ENCODE measurements at places on chromosomes 1 and 21.

GRCh38 chr1:42209526-42210251, 45.1 kb upstream of the GUCA2A start:
- DNase-seq = no peak

DNA sequence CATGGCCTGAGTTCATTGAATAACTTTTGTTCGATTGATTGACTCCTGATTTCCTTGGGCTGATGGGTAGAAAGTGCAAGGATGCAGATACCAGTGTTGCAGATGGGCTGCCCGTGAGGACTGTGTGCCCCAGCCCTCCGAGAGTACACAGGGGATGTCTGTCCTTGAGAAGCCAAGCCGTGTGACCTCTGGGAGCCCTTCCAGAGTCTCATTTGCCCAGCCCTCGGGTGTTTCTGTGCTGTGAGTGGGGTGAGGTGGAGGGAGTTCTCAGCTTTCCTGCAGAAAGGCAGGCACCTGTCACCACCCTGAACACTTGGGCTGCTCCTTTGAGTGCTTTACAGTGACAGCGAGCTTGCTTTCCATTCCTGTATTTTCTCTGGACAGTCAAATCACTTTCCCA, 96.4 kb upstream of the CACNA1E start:
- DNase-seq = no peak

GRCh38 chr21:16084776-16085364, 355.1 kb downstream of the USP25 start:
- DNase-seq = no peak

GRCh38 chr1:96772349-96772748, 50.8 kb downstream of the PTBP2 start:
- DNase-seq = no peak

DNA sequence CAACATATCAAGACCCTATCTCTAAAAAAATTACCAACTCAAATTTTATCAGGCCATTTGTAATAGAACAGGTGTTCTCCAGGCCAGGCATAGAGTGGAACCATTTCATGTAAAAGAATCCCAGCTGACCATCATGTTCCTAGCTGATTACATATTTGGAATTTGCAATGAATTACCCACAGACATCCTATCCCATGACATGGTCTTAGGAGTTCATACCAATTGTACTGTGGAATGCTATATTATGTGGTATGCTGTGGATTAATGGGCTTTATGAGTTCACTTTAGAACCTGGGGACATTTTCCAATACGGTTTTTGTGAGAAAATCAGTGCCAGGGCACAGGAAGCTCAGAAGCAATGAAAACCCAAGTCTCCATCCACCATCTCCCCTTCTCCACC, 110.3 kb downstream of the ZNF281 start:
- no peak for DNase-seq

- DNase-seq = peak; percentile 79
Measured at GRCh38 chr21:43975469-43976098, 36.5 kb upstream of the TRAPPC10 start.

DNA sequence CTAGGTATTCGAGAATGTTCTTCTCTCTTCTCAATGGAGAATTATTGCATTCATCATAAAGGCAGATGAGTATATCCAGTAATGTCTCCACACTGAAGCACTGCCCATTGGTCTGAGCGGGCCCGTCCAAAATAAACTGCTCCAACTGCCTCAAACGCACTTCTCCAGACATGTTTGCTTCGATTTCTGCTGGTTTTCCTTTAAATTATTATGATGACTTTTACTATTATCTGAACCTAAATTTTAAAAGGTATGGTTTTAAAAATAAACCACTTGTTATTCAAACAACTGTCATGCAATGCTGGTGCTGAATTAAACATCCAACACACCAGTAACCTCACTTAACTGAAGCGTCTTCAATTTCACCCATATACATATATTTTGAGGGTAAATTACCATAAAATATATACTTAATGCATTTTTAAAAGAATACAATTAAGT, 1.3 kb downstream of the CDC42BPA start:
- DNase-seq = no peak

GRCh38 chr1:55611123-55611522, 396.0 kb upstream of the USP24 start:
- no peak for DNase-seq

GRCh38 chr21:31136891-31137290, 98.6 kb upstream of the KRTAP19-8 start:
- DNase-seq = no peak

DNA sequence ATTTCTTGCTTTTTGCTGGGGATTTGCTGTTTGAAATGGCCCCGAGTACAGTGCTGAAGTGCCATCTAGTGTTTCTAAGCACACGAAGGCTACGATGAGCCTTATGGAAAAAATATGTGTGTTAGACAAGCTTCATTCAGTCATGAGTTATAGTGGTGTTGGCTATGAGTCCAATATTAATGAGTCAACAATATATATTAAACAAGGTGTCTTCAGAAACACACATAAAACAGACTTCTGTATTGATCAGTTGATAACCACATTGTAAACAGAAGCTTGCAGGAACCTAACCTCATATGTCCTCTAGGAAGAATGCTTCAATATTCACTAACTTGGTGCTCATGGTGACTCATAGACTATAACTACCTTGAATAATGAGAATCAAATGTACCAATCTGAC, 1.7 kb upstream of the GJB5 start:
- DNase-seq = no peak

GRCh38 chr21:31660259-31660565, 719 bp downstream of the SOD1 start:
- no peak for DNase-seq

DNA sequence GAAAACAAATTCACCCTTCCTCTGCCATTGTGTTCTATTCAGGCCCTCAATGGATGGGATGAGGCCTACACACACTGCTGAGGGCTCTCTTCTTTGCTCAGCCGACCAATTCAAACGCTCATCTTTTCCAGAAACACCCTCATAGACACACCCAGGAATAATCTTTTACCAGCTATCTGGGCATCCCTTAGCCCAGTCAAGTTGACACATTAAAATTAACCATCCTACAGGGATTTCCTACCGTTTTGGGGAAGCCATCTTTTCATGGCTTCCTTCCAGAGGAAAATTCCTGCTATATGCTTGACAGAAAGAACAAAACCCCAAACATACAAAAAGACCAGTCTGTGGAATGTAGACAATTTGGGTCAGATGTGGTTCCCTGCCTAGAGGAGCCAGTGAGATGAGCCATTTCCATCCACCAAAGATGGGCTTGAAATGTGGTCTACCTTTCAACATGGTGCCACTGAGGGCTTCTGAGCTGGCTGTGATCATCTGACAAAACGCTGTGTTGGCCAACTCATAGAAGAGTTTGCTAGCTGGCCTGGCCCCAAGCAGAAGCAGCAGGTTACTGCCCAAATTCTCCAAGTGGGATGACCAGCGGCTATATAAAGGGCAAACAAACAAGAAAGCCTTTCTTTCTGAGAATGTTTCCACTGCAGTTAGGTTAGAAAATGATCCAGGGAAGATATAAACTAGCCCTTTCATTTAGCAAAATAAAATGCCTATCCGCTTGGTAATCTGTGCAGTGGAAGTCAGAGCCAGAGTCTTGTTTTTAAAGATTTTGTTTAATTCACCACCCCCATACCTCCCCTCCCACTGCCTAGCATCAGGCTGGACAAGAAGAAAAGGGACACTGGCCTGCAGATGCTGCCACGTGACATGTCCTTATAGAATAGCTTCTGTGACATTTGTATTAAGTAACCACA, 69.1 kb upstream of the MRPS6 start:
- no peak for DNase-seq

DNA sequence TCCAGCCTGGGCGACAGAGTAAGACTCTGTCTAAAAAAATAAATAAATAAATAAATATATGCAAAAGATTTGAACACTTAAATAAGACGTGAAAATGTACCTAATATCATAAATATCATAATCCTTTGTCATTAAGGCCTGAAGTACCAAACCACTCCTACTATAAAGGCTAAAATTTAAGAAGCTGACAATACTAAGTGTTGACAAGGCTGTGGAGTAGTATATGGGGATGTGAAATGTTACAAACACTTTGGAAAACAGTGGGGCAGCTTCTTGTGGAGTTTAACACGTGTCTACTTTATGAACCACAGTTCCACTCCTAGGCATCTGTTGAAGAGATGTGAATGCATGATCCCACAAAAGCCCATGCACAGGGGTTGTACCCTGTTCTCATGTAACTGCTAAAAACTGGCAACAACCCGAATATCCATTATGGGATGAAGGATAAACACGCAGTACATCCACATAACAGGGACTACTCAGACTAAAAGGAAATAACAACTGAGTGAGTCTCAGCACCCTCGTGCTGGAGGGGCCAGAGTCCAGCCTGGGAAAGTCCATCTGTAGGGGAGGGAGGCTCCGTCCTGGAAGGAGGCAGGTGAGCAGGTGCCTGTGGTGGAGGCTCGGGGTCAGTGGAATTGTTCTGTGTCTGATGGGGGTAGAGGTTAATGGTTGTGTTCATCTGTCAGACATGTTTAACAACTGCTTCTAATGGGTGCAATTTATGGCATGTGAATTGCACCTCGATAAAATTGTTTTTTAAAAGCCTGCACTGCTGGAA, 6.7 kb upstream of the SLC19A1 start:
- no peak for DNase-seq

- no peak for DNase-seq
Measured at GRCh38 chr1:90716552-90717355, at the start of gene BARHL2. Gene BARHL2, minus strand, starts transcription at chr1:90717302. Its CDS starts 107 bp downstream, at chr1:90717195.

DNA sequence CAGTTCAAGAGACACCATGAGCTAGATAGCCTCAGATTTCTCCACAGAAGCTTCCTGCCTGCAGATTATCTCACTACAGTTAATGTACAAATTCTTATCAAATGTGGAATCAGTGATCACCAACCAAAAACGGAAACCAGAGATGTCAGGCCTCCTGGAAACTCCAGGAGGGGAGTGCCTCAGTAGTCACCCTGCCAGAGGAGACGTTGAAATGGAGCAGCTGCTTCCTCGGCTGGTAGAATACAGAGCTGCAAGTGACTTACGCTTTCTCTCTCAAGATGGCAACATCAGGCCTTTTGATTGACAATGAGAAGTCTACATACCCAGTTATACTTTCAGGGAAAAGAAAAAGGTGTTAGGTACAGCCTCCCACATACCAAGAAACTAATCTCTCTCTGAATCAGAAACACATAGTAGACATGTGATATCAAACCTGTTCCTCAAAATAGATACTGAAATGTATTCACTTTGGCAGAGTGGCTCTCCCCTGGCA, 52.2 kb downstream of the ACP6 start:
- no peak for DNase-seq

DNA sequence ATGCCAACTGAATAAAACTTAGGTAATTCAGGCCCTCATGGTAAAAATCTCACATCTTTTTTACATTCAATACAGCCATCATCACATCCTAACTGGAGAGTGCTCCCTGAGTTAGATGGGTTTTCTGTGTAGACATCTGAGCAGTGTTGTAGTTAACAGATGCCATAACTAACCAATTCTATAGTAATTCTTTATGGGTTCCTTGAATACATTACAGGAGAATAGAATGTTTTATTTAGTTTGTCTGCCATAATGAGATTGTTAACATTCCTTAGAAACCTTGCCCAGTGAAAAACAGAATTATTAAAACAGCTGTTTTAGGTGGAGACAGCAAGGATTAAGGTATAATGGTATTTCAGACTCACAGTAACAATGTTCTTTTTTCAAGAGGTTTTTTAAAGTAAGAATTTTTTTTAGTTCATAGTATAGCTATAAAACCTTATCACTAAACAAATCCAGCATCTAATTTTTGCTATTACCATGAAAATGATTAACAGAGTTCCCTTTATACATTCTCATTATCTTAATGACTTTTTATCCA, 95.3 kb downstream of the ATP5PO start:
- DNase-seq = no peak

GRCh38 chr1:156144742-156145141, 8.6 kb upstream of the SEMA4A start:
- no peak for DNase-seq

DNA sequence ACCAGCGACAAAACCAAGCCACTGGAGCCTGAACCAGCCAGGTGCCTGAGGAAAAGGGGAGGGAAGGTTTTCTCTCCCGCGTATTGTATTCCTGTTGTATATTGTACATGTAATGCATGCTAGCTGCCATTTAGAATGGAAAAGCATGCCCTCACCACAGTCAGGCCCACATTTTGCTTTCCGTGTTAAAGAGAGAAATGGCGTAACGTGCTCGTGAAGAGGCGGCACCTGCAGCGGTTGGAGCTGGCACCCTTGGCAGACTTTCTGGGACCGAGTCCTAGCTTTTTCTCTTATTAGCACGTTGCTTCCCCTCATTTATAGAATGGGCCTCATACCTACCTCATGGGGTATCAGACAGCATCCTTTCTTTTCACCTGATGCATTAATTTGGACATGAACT, 135.3 kb upstream of the IRF2BP2 start:
- no peak for DNase-seq

DNA sequence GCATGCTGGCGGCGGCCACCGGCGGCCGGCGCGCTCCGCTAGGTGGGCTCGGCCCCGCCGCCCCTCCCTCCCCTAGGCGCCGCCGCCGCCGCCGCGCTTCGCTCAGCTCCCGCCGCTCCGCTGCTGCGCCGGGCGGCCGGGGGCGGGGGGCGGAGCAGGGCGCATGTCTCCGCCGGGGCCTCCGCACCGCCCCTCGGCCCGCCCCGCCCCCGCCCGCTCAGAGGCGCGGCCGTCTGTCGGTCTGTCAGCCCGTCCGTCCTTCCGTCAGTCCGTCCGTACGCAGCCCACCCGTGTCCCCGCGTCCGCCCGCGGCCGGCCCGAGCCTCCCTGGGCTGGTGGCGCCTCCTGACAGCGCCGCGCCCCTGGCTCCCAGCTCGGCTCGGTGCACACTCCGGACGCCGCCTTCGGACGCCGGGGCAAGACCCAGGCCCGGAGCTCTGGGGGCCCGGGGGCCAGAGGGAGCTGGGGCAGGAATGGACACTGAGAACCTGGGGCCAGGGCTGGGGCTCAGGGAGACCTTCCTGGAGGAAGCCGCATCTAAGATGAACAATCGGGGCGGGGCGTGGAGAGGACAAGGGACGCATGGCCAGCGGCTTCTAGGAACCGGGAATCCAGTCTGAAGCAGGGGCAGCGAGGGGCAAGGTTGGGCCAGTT, at the start of gene GPR153:
Gene GPR153 (minus strand): TSS at position 138 of the 654 bp plus-strand sequence. CDS start 6,193 bp downstream, outside the sequence.
- peak; percentile 78 for DNase-seq

GRCh38 chr1:220012259-220012658, 34.0 kb downstream of the EPRS1 start:
- no peak for DNase-seq

DNA sequence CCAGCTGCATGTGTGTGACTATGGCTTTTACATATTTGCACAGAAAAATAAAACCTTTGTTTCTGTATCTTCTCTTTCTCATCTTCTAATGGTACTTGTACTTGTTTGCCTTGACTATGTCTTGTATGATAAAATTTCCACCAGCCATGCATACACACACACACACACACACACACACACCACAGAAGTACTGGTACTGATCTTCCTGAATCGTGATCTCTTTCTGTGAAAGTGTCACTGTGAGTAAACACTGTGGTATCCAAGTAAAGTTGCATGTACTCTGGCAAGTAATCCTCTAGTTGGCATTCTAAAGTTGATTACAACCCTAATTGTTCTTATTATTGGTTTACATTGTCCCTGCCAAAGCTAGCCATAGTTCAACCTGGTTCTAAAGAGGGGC, 176.7 kb downstream of the CRB1 start:
- DNase-seq = no peak

Measured in natural killer cell treated with Interleukin-12 subunit alpha and Interleukin-12 subunit beta and Interleukin-15 and Interleukin-18, amount 100 ng/mL, for 72 hours (primary cell).